Spinal cord (tissue), 10 donors: ENCODE measurements at places on chromosomes 1 and 21. TPM values are rescaled to one million over a fixed set of nuclear protein-coding genes. Genes with fewer than 3 reads are reported as not detected.

Gene SPATA45
- 0.52 TPM for polyA plus RNA-seq

Gene EDN2
- 0.17 TPM for polyA plus RNA-seq

Gene CR1
- 0.22 TPM for polyA plus RNA-seq

Gene MARCKSL1
- polyA plus RNA-seq = 1,221 TPM

Gene LAMC2
- polyA plus RNA-seq = 1.8 TPM

Gene BECN2
- polyA plus RNA-seq = not detected

- no peak for DNase-seq
These were observed 239.1 kb downstream of the USP25 start for GRCh38 chr21:15968776-15969310.

GRCh38 chr1:98355656-98356383 is 305.7 kb upstream of the SNX7 start:
- no peak for DNase-seq

DNA sequence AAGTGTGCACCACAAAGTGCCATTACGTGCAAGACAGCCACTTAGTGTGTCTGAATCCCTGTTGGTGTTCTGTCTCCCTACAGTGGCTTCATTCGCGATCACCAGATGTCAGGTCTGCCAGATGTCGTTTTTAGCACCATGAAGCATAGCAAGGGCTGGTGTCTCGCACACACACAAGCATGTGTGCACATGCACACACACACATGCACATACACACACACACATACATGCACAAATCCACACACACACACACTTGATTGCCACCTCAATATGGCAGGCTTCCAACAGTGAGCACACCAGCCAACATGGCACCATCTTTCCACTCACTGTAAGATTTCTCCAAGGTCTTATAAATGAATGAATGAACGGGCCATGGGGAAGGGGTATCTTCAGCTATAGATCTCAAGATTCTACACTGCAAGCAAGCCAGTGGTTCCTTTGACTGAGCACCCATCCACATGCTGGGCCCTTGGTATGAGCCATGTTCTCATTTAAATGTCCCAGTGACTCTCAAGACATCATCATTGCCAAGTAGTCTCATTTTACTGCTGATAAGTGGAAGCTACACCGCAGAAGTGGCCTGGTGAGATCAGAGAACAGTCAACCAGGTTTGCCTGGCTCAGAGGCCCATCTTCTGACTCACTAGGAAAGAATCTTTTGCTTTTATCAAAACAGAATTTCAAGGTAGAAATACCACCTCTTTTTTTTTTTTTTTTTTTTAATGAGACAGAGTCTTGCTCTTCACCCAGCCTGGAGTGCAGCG is 84.9 kb downstream of the SIM2 start:
- no peak for DNase-seq

DNA sequence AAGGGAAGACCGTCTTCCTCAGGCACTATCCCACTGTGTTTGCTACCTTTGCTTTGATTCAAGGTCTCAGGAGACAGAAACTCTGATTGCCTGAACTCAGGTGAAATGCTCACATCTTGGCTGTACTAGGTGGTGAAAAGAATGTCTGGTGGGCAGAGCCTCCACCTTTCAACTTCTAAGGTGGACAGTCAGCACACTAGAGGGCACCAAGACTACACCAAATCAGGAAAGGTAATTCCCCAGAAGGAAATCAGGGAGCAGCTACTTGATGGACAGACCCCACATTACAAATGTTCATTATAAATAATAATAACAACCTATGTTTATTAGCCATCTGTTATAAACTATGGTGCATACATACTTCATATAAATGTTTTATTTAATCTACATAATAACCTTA is 220.9 kb downstream of the ATG4C start:
- no peak for DNase-seq

DNA sequence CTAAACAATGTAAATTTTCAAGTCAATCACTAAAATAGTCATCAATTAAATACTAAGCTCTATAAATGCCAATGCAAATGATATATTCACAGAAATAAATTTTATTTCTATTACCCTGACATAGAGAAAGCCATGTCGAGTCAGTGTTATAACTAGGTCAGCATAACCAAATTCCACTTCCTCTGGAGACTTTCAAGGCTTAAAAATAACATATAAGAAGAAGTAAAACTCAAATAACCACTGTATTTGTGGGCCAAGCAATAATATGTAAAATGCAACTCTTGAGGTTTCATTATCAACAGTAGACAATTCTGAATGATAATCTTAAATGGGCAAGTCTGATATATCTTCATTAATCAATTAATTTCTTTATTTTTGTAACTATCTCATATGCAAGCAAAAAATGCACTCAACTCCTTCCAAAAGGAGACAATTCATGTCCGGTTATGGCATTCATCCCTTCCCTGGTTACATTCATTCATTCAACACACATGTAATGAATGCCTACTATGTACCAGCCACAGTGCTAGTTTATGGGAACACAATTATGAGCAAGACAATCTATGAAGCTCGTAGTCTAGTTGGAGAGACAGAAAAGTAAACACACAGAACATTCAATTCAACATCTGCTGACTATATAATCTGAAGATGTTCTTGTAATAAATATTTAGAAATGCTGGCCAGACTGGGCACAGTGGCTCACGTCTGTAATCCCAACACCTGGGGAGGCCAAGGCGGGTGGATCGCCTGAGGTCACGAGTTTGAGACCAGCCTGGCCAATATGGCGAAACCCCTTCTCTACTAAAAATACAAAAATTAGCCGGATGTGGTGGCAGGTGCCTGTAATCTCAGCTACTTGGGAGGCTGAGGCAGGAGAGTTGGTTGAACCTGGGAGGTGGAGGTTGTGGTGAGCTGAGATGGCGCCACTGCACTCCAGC is 37.1 kb upstream of the CAP1 start:
- no peak for DNase-seq

GRCh38 chr1:23188434-23188884 is 19.8 kb upstream of the LUZP1 start:
- DNase-seq = no peak

- DNase-seq = no peak
These were observed 195.1 kb downstream of the HHAT start for GRCh38 chr1:210523830-210524229.

DNA sequence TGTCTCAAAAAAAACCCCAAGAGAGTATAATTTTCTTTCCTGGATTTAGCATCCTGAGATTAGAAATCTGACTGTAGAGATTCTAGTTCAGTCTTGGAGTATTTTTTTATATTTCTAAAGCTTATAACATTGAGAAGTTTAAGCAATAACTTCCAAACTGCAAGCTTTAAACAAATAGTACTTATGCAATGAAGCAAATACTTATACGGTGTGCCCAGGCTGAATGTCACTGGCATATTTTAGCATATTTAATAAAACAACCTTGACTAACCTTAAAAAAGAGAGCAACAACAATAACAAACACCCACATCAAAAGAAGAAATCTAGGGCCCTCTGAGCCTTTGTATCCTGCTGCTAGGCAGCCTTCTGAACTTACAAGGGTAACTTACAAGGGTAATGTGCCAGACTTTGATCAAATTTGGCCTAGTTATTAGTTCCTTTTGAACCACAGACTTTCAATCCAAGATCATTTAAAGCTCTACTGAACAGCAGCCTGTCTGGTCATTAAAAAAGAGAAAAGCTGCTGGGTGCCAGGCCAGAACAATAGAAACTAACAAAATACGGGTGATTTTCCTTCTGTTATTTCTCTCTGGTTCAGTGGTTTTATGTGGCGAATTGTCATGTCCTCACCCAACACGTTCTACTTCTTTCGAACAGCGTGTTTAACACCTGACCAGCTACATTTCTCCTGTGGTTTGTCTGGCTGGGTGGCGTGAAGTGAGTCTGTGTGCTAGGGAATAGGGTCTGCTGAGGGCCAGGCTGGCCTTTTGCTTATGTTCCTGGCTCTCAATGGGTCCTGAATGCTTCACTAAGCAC is 16.2 kb downstream of the MTOR start:
- DNase-seq = no peak
